Right forelimb (tissue), 1 donor: ENCODE measurements at places on chromosomes 3 and 15.

GRCh38 chr3:160001850-160002623 is 13.4 kb downstream of the IL12A start:
- no peak for DNase-seq

DNA sequence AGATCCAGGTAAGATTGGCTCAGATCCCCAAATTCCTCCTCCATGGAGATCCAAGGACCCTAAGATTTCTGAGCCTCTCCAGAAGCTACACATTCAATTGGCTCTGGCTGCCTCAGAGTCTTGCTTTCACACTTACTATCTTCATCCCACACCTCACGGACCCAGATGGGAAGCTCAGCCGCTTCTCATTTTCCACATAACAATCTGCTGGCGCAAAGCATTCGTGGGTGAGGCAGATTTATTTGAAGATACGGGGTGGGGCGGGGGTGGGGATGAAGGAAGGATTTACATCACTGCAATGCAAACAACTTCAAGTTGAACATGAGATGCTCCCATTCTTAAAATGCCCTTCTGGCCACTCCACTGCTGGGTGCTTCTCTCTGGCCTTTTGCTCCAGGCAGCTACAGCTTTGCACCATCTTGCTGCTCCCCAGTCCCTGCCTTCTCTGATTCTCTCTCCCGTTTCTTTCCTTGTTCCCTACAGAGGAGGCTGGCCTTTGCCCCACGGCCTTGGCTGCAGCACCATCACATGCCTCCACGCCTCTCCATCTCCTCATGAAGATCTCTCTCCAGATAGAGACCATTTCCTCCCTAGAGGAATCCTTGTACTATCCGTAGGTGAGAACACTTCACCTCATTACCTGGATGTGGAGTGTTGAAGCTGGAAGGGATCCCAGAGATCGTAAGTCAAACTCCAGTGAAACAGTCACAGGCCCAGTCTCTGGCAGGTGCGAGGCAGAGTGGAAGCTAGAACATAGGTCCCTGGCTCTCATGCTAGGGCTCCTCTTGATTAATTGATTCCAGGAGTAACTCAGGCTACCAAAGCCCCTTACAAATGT is 175.9 kb downstream of the RPLP1 start:
- no peak for DNase-seq

DNA sequence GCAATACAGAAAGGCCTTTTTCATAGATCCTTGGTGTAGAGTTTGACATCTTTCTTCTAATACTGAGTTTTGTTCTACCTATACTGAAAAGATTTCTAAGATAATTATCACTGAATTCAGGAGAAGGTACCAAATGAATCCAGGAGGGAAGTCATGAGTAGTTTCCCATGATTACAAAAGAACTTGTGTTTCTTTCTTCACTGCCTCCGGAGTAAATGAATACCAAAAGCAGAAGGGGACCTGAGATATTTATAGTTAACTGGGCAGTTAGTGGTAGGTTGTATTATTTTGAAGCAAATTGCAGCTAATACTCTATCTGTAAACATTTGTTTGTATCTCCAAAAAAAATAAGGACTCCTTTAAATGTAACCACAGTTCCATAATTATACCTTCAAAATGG is 175.4 kb downstream of the SUCNR1 start:
- no peak for DNase-seq

DNA sequence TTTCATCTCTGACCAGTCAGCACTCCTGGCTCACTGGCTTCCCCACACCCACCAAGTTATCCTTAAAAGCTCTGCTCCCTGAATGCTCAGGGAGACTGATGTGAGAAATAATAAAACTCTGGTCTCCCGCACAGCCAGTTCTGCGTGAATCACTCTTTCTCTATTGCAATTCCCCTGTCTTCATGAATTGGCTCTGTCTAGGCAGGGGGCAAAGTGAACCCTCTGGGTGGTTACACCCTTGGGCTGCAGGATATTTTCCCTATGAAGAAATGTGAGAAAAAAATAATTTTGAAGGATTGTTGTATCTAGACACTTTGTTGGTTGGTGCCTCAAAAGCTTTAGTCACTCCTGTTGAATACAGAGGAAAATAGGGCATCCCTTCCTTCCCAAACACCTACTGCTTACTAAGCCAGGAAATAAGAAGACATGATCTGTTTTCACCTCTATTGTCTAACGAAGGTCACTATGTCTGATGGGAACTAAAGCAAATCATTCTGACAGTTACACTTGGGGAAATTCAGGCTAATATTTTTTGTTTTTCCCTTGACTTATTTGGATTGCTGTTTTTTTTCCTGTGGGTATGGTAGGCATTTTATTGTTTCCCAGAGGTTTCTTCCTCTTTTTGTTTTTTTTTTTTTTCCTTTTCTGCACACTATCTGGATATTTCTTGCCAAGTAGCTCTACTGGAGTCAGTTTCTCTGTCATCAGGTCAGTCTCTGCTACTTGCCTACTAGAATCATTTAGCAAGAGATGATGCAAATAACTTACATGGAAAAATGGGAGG is 15.3 kb upstream of the TNFSF10 start:
- DNase-seq = no peak

DNA sequence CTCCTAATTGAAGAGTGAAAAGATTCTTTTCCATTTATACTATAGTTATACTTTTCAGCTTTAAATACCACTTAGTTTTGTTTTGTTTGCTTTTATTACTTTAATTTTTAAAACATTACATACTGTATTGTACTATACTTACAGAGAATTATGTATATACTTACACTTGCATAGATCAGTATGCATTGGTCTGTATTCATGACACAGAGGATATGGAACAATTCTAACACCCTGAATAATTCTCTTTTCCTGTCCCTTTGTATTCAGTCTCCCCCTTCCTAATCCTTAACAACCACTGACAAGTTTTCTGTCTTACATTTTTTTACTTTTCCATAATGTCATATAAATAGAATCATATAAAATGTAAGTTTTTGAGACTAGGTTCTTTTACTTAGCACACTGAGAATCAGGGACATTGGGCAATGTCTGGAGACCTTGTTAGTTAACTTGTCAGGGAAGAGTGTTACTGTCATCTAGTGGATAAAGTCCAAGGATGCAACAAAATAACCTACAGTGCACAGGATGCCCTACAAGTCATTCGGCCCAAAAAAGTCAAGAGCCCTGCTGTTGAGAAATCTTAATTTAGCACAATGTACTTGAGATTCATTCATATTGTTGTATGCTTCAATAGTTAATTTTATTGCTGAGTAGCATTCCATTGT is 95.7 kb upstream of the MCTP2 start:
- DNase-seq = no peak

DNA sequence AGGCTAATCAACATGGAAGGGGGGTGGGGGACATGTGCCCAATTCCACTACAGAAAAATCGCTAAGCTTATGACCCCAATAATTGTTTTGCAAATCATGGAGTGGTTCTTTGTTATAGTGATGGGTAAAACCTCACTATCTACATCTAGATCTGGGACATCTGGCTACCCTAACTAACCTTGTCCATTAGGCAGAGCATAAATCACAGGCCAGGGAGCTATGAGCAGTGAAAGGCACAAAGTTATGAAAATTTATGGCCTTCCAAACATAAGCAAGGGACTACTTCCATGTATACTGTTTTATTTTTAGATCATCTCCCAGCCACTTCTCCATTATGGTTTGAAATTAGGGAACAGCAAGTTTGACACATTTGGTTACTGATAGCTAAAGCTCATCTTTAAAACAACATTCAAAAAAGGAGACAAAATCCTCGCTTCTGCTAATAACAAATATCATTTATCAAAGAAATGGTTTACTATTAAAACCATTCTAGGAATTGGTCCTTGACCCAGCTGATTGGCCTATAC is 78.3 kb downstream of the RSL24D1 start:
- DNase-seq = no peak

GRCh38 chr3:124707656-124708062 is 22.6 kb upstream of the UMPS start:
- no peak for DNase-seq

- no peak for DNase-seq
Observed at GRCh38 chr15:65940618-65940909, 71.3 kb downstream of the RAB11A start.

GRCh38 chr3:165742351-165742750 is 94.9 kb downstream of the BCHE start:
- no peak for DNase-seq

- DNase-seq = no peak
Observed at GRCh38 chr15:48722764-48723661, 77.5 kb upstream of the FBN1 start.

- no peak for DNase-seq
Observed at GRCh38 chr3:29933802-29934490, 653.1 kb downstream of the RBMS3 start.

GRCh38 chr3:179418610-179419009 is 32.7 kb downstream of the GNB4 start:
- no peak for DNase-seq

DNA sequence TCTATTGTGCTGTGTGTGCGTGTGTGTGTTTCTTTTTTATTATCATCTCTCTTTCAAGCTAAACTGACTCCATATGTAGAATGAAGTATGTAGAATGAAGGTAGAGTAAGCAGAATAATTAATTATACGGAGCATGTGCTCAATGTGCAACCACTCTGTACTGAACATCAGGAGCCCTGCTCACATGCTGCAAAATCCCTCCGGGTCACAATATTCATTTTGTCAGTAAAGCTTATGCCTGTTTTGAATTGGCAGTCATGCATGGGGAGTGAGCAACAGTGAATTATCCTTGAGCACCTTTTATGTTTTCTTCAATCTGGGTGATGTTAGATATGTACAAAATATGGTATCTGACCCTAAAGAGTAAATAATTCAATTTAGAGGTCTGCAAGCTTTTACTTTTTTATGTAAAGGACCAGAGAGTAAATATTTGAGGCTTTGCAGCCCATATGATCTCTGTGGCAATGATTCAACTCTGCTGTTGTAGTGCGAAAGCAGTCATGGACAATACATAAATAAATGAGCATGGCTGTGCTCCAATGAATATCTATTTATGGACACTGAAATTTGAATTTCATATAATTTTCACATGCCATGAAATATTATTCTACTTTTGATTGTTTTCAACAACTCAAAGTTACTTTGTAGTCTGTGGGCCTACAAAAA is 199.9 kb downstream of the VGLL3 start:
- DNase-seq = no peak

- no peak for DNase-seq
Observed at GRCh38 chr15:42914728-42915497, 5.7 kb downstream of the TTBK2 start.

GRCh38 chr15:93913310-93913709 is 318.1 kb upstream of the MCTP2 start:
- DNase-seq = no peak

DNA sequence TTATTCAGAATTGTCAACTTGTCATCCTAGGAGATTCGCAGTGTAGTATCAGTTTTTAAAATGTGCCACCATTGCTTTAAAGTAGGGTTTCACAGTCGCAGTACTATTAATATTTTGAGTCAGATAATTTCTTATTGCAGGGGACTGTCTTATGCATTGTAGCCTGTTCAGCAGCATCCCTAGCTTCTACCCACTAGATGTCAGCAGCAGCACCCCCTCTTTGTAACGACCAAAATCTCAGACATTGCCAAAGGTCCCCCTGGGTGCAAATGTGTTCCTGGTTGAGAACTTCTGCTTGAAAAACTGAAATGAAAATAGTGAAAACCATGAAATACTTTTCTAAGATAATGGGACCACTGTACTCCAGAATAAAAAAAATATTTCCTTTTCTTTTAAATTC is 474.8 kb downstream of the CNTN3 start:
- no peak for DNase-seq

DNA sequence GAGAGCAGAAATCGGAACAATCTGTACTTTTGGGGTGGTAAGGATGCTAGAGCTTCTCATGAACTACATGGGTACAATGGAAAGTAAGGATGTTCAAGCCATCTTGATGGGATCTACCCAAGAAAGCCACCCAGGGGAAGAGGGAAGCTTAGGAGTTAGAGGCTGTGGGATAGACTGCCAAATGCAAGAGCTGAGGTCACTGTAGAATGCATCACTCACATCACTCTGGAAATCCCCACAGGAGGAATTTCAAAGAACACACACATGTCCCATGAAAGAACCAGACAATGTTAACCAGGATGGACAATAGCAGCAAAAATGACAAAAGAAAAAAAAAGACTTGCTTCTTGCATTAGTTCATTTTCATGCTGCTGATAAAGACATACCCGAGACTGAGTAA is 32.8 kb upstream of the UBE2E2 start:
- DNase-seq = no peak

DNA sequence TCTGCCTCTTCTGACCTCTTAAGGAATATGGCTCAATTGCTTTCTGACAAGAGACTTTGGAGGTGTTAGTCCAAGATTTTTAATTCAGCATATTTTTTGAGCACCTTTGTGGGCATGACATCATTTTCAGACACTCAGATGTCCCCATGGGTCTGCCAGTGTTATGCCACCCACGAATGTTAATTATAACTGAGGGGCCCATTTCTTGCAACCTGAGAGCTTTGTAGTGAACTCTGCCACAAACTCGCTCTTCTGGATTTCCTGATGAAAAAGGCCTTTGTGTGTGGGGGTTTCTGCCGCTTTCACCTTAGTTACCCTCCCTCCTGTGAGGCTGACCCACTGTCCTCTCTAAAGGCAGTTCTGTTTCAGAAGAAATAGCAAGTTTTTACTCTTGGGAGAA is 64.5 kb upstream of the CCR4 start:
- DNase-seq = no peak

DNA sequence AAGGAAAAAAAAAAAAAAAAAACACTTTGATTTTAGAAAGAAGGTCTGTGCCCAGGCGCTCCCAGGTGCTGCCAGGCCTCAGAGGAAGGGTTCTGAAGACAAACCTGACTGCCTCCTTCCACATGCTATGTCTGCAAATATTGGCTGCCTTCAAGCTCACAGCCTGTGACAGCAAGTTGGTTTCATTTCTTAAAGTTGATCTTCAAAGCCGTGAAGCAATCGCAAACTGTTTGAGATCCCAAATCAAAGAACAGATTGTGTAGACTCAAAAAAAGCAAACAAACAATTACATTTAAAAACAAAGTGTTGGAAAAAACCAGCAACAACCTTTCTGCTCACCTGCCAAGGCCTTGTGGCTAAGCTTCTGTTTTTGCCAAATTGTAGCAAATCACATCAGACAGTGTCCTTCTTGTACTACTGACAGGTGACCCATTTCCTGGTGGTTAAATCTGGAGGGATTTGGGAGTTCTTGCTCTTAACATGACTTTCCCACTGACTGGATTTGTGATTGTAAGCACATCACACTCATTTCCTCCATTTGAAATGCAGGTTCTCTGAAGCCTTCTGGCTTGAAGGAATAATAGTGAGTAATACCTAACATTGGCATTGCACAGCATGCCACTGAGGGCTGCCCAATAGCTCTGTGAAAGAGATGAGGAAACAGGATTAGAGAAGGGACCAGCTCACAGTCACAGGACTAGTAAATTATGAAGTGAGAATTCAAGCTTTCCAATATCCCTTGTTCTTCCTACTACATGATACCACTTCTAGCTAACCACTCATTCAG is 502.4 kb downstream of the LPP start:
- DNase-seq = no peak

GRCh38 chr15:64233299-64233698 is 70.5 kb upstream of the PPIB start:
- DNase-seq = no peak

- peak; percentile 17 for DNase-seq
Observed at GRCh38 chr3:133995264-133995663, 34.5 kb downstream of the SLCO2A1 start.
